NCI-H524 (cell line): ENCODE measurements at places on chromosomes 2 and 18.

GRCh38 chr2:231634412-231634811, 41.7 kb downstream of the TEX44 start:
- no peak for DNase-seq

GRCh38 chr2:126449677-126450076, 206.3 kb upstream of the GYPC start:
- no peak for DNase-seq

GRCh38 chr2:49225126-49225525, 70.8 kb upstream of the FSHR start:
- DNase-seq = no peak

- peak; percentile 39 for DNase-seq
Measured at GRCh38 chr2:109545828-109546713, 67.7 kb downstream of the SEPTIN10 start.

DNA sequence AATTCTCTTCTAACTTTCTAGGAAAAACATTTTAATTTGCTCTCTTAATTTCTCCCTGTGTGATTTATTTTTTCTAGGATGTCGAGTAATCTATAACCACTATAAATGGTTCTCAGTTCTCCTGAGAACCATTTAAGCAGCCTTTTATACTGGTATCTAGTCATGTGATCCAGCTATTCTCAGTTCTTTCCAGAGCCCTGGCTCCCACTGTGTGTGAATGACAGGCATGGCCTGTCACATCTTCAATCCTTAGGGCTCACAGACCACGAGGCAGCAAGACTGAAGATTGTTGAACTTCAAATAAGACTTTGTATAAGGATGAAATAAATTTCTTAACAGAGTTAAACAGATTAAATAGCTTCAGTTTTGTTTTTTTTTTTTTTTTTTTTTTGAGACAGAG, 219.4 kb downstream of the HNMT start:
- DNase-seq = no peak

DNA sequence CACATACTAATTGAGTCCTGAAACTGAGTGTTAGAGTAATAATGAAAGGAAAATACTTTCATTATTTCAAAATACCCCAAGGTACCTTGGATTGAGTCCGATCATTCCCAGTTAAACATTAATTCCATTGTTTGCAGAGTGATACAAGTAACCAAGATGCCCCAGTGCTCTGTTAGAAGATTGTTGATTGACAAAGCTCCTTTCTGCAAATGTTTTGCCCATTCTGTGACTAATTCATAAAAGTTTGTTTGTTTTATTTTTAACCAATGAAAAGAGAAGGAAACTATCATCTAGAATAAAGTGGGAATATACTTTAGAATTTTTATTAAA, 124.0 kb downstream of the GULP1 start:
- no peak for DNase-seq

GRCh38 chr2:137924019-137924418, 40.3 kb upstream of the HNMT start:
- no peak for DNase-seq

GRCh38 chr18:23592911-23593310, 6.6 kb upstream of the NPC1 start:
- DNase-seq = no peak

DNA sequence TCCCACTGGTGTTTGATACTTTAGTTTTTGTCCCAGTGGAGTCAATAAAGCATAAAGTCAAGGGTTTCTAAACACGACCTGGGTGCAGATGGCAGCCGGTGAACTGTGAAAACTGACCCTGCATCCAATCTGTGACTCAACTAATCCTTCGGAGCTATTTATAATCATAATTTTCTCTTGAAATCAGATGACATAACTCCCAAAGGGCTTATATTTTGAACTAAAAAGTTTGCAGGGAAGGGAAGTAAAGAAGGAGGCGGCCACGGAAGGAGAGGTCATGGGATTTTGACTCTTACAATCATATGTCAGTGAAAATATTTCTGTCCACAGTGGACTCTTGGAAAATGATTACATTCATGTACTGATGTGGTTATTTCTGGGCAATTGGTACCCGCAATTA, 178.5 kb downstream of the PDE1A start:
- DNase-seq = peak; percentile 86

GRCh38 chr2:129922571-129923264, 56.7 kb upstream of the RAB6C start:
- DNase-seq = peak; percentile 63

DNA sequence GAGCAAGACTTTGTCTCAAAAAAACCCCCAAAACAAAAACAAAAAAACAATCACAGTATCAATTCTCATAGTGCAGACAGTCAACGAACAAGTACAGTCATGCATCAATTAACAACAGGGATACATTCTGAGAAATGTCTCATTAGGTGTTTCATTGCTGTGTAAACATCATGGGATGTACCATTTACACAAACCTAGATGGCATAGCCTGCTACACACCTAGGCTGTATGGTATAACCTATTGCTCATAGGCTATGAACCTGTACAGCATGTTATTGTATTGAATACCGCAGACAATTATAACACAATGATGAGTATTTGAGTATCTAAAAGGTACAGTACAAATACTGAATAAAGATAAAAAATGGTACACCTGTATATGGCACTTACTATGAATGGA, 67.8 kb upstream of the LMAN1 start:
- DNase-seq = no peak

DNA sequence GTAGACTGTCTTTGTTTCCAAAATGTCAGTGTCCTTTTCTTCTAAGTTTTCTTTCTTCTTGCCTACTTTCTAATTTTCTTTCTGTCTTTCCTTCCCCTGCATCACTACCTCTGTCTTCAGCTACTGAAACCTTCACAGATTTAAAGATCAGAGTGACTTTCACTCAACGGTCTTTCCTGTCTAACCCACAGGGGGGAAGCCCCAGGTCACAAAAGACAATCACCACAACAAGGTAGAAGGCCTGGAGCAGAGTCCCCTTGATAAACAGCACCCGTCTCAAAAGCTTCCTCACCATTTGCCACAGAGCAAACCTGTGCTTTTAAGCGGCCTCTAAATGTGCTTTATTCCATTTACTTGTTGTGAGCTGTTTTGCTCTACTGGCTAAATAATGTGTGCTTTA, 665.4 kb downstream of the BCL11A start:
- no peak for DNase-seq
